Stimulated activated CD4-positive, alpha-beta T cell treated with anti-CD3 and anti-CD28 coated beads, TNF-alpha, amount 100 ng/mL, for 4 hours (primary cell): ENCODE measurements at places on chromosomes 13 and 19.

GRCh38 chr13:111319998-111320911, at the start of gene TEX29:
Gene TEX29 (plus strand): TSS chr13:111320642. CDS start chr13:111320891, 249 bp downstream.
- DNase-seq = no peak

GRCh38 chr19:23558541-23558940, 128.5 kb downstream of the ZNF675 start:
- DNase-seq = no peak

- DNase-seq = no peak
Observed at GRCh38 chr19:46791944-46792343, 3.5 kb upstream of the SLC1A5 start.

GRCh38 chr13:85709721-85710120, 89.5 kb downstream of the SLITRK6 start:
- DNase-seq = no peak

GRCh38 chr19:12982648-12983047, 12.6 kb upstream of the NFIX start:
- DNase-seq = no peak

DNA sequence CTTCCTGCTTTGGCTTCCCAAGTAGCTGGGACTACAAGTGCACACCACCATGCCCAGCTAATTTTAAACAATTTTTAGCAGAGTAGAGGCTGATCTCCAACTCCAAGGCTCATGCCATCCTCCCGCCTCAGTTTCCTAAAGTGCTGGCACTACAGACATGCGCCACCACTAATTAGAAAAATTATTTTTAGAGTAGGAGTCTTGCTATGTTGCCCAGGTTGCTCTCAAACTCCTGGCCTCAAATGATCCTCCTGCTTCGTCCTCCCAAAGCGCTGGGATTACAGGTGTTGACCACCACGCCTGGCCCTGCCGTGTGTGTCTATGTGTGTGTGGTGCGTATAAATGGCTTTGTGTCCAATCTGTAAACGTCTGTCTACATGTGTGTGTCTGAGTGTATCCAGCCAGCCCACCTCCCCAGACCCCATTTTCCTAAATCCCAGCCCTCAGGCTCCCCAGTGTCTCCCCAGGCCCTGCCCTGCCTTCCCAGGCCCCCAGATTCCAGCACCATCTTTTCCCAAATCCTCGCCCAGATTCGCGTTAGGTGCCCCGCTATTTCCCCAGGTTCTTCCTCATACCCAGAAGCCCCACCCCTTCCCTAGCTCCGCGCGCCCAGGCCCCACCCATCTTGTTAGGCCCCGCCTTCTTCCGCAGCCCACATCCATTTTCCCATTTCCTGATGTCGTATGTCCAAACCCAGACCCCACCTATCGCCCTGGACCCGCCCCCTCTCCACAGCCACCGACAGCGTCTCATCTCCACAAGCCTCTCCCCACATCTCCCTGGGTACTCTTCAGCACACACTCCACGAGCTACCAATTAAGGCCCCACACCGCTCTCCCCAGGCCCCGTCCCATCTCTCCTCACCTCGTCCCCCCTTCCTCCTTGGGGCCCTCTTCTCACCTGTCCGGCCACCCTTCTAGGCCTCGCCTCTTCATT, 24.9 kb downstream of the SLC8A2 start:
- DNase-seq = no peak

DNA sequence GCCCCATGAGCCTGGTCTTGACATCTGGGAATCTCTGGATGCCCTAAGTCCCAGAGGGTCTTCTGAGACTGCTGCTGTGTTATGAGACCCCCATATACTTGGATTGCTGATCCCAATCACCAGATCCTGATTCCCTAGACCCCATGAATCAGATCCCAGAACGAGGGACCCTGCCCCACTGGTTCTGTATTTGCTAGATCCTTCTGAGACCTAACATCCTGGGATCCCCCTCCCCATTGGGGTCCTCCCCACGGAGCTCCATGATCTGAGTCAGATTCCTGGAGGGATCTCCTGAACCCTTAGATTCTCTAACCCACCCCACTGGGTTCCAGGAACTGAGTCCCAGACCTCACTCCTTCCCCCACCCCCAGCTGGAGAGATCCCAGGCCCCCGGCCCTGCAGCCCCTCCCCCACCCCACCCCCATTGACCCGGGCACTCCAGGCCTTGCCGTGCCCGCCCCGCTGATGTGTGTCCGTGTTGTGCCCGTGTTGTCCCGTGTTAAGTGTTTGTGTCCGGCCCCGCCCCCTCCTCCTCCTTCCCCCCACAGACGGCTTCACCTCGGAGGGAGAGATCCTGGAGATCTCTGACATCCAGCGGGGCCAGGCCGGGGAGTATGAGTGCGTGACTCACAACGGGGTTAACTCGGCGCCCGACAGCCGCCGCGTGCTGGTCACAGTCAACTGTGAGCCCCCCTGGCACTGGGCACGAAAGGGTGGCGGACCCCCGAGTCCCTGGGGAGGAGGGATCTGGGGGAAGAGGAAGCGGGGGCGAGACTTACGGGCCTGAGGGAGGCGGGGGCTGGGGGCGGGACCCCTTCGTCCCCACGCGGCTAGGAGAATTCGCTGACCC, 15.0 kb downstream of the IGLON5 start:
- DNase-seq = no peak

GRCh38 chr19:38946229-38947010, 15.7 kb downstream of the MRPS12 start:
- no peak for DNase-seq

GRCh38 chr13:100039740-100040139, 49.2 kb upstream of the PCCA start:
- DNase-seq = no peak

- no peak for DNase-seq
Observed at GRCh38 chr19:10670182-10670581, 16.0 kb downstream of the ILF3 start.

- DNase-seq = no peak
Observed at GRCh38 chr19:40274585-40275544, 10.3 kb downstream of the AKT2 start.

- no peak for DNase-seq
Observed at GRCh38 chr13:45773236-45773635, 71.1 kb downstream of the CBY2 start.

- no peak for DNase-seq
Observed at GRCh38 chr13:101515504-101515903, 63.0 kb downstream of the ITGBL1 start.

DNA sequence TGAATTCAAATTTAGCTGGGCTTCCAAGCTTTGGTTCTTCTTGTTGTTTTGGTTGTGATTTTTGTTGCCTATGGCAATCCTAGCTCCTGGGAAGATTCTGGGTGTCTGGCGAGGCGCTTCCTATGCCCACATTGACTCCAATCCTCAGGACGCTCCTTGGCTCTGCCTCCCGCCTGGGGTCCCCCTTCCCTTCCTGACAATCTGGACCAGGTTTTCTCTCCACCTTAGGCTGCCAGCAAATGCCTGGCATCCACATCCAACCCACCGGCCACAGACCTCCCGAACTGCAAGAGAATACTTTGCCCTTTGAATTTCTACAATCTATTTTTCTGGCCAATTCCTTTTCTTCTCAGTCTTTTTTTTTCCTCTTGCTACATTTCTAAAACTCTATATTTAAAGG, 186.9 kb upstream of the UBL3 start:
- no peak for DNase-seq

- DNase-seq = no peak
Observed at GRCh38 chr19:43731846-43732245, 16.0 kb downstream of the IRGC start.

GRCh38 chr13:85974608-85975366, 175.6 kb upstream of the SLITRK6 start:
- no peak for DNase-seq

- no peak for DNase-seq
Observed at GRCh38 chr13:31168736-31169135, 7.0 kb upstream of the HSPH1 start.

DNA sequence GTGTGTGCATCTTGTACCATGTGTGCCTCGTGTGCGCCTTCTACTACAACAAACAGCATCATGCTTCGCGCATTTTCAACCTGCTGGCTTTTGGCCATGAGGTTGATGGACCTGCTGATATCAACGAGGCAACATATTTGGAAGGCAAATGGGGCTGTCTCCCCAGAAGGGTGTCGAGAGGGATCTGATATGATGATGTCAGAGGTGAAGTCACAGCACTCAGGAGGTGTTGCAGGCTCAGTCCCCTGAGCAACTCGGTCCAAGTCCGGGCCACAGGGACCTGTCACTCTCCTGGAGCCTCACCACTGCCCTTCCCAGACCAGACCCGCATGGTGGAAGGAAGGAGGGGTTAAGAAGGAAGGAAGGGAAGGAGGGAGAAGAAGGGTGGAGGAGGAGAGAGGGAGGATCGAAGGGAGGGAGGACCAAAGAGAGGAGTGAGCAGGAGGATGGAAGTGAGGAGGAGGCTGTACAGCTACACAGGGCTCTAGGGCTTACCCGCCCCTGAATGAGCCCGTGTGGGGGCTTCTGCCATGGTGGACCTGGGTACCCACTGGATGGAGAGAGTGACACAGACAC, 6.7 kb upstream of the C13orf46 start:
- no peak for DNase-seq

DNA sequence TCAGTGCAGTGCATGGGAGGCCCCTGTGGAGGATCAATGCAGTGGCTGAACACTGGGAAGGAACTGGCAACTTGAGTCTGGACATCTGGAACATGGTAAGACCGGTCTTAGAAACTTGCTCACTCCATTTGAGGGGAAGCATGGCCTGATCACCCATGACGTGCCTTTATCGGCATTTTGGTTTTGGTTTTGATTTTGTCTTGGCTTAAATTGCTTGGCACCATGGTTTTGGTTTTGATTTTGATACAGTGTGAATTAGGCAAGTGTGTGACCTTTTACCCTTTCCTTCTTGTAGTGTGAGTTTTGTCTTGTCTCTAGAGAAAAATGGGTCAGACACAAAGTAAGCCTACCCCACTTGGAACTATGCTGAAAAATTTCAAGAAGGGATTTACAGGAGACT, 77.3 kb downstream of the ZNF486 start:
- no peak for DNase-seq

- DNase-seq = no peak
Observed at GRCh38 chr13:50080911-50081678, 65.9 kb downstream of the KCNRG start.

DNA sequence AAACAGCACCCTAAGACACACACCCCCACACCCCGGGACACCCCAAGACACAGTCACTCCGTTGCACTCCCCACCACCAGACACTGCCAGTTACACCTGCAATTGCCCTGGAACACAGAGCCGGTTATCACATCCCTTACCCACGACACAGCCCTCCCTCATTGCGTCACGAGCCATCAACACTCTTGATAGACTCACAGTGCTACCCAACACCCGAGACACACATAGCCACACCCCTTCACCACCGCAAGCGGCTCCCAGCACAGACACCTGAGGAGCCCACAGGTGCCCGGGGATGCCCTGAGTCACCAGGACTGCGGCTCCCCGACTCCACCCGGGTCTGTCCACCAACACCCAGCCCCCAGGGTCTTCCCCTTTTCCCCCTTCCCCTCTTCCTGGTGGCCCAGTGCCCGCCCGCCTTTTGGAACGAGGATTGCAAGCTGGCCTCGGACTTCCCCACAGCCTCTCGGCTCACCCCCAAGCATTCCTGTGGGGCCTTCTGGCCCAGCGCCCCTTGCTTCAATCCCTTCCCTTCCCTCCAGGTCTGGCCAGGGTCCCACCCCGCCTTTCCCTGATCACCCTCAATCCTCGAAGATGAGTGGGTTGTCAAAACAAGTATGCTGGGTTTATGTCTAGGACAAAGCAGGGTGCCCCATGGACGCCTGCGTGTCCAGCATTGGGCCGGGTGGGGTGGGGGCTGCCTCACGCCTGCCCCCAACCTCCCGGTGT, 1.7 kb upstream of the PTGER1 start:
- no peak for DNase-seq

DNA sequence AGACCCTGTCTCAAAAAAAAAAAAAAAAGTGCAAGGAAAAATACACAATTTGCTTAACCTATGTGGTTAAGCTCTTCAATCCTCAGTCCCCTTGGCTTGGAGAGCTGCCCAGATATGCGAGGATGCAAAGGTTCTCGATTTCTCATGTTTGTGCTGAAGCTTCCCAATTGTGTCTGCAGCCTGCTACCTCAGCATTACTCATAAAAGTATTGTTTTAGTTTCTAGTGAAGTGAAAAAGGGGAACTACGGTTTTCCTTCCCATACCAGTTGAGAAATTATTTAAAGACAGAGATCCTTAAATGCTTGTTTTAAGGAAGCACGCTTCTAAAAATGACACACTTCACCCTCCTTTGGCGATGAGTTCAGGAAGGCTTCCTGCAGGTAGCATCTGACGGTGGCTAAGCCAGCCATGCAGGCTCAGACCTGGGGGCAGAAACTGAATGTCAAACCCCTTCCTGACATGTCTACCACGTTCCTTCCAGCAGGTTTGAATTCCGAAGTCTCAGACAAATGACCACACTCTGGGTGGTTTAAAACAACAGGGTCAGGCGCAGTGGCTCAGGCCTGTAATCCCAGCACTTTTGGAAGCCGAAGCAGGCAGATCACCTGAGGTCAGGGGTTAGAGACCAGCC, 47.9 kb downstream of the RUBCNL start:
- DNase-seq = no peak

DNA sequence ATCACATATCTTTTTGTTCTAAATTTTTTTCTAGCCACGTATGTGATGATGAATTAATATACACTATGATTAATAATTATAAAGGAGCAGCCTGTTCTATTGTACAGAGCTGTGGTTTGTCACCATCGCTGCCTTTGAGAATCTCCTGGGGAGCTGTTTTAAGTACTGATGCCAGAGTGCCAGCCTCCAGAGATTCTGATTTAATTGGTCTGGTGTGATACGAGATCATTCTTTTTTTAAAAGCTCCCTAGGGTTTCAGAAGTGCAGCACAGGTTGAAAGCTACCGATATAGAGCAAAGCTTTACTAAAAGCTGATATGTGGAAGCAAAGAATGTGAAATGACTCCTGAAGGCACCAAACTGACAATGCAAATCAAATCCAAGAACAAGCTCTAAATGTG, 314.7 kb downstream of the ITGBL1 start:
- no peak for DNase-seq

GRCh38 chr13:36858290-36858689, 39.3 kb downstream of the RFXAP start:
- DNase-seq = no peak

- DNase-seq = no peak
Observed at GRCh38 chr13:52421216-52421615, 15.2 kb upstream of the THSD1 start.

GRCh38 chr19:39596911-39597310, 5.4 kb upstream of the LGALS13 start:
- no peak for DNase-seq

- no peak for DNase-seq
Observed at GRCh38 chr13:110430391-110431336, 123.6 kb downstream of the COL4A2 start.
